ENCODE measurements at places on chromosomes 13 and 19.
A peak's percentile ranks its signal among the peaks of the same experiment; 100 is the strongest.

- DNase-seq: no peak
Observed at GRCh38 chr19:2552859-2553258, 76.9 kb downstream of the GADD45B start.

GRCh38 chr13:107650081-107650701 lies 565.1 kb downstream of the LIG4 start:
- no peak for DNase-seq

DNA sequence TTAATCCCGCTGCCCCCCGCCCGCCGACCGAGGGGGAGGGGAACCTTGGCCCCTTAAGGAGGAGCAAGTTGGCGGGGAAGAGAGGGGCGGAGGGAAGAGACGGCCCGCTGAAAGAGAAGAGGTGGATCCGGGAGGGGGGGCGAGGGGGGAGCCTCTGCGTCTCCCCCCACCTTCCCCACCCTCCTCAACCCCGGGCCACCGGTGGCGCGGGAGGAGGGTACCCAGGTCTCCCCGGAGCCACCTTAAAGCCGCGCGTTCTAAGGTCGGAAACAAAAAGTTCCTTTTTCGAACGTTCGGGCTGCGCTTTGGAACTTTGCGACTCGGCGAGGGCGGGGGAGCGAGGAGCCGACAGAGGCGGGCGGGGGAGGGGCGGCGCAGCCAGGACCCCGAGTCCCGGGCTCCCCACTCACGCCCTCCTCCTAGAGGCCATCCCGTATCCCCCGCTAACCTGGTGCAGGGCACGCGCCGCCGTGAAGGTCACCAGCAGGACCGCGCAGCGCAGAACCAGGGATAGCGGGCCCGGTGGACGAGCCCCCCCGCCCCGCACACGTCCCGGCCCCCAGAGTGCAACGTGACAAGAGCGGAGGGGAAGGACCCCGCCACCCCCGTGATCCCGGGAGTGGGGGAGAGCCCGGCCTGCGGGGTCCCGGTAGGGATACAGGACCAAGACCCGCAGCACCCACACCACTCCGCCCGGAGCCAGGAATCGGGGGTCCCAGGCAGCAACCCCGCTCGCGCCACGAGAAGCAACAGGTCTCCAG lies 659 bp downstream of the ERF start:
- DNase-seq: no peak

GRCh38 chr19:2716275-2716650 lies 4.9 kb downstream of the DIRAS1 start:
- no peak for DNase-seq

DNA sequence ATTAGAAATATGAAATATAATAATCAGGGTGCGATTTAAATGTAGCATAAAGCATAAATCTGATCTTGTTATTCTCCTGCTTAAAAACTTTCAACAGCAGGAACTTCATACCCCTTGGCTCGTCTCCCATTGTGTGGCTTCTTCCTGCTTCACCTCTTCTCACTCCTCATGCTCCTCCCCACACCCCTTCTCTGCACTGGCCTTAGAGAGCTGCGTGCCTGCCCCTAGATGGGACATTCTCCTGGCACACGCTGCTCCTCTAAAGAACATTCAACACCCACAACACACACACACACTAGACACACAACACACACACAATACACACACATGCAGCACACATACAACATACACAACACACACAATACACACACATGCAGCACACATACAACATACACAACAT lies 104.6 kb upstream of the RAP2A start:
- DNase-seq: no peak

DNA sequence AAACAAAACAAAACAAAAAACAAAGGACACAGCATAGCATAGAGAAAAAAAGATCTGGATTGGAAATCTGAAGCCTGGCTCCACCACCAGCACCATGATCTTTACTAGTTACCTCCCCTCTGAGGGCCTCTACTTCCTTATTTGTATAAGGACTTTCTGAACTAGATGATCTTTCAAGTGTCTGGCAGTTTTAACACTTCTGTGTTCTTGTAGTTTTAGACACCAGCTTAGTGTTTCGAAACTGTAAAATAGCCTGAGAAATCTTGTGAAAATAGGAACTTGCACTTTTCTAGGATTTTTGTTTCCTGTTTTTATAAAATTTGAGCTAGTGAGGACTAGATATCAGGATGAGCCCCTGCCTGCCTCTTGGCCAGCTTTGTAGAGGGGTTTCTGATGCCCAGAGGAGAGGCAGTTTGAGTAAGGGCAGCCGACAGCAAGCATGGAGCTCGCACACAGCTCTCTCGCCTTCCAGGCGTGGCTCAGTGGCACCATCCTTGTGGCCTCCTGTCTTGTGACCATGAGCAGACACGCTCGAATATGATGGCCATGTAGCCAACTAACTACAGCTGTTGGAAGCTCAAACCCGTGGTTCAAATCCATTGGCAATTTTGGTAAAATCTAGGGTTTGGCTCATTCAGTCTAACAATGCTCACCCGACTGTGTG lies 319.0 kb downstream of the KCNRG start:
- DNase-seq: no peak

- DNase-seq: peak; percentile 15
Observed at GRCh38 chr19:47609906-47610894, 1.3 kb downstream of the BICRA start.

DNA sequence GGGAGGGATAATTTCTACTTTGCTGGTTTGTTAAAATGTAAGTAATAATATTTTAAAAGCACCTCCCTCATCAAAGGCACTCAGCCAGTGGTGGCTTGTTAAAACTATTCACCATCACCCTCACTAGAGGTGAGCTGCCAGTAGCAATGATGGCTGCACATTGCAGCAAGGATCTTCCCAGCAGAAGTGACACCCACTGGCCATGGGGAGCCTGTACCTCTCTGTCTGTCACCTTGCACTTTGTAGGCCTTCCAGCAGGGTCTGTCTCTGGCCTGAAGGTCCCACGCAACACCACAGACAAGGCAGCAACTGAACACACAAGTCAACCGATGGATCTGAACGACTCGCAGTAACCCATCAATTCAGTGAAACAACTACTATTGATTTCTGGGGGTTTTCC lies 47.3 kb upstream of the C13orf42 start:
- DNase-seq: no peak

DNA sequence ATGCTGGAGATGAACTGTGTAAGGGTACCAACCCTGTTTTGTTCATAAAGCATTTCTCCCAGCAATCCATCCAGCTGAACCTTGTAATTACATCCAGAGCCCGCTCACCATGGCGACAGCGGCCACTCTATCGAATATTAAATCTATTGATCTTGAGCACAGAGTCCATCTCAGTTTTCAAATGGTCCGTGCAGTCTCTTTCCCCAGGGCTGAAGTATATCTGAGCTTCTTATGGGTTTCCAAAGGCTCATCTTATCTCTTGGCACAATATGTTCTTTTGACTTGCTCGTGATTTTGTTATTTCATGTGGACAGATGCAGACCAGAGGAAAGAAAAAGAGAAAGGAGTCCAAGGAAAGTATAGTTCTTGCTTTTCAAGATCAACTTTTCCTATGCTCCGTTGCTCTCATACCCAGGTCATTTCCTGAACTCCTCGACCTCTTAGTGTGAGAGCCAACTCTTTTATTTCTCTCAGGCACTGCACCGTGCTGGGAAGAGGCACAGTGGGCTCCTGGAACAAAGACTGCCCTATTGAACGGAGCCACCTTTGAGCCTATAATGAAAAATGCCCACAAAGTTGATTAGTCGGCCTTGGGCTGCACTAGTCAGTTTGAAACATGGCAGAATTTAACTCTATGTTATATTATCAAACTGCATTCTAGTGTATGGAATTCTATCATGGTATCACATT lies 66.7 kb downstream of the RFC3 start:
- no peak for DNase-seq

GRCh38 chr19:30085394-30085793 lies 143.4 kb downstream of the URI1 start:
- DNase-seq: no peak

DNA sequence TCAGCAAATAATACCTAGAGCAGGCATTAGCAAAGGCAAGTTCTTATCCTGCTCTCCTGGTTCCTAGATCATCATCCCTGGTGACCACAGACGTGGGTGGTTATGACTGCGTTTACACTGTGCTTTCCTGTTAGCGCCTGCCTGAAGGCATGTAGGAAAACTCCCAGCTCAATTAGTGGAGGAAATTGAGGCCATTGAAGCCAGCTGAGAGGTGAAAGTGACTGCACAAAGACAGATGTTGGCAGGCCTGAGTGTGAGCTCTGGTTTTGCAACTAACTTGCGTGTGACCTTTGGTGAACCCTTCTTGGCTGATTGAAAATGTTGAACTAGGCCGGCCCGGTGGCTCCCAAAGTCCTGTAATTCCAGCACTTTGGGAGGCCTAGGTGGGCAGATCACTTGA lies 17.5 kb upstream of the NWD1 start:
- peak; percentile 47 for DNase-seq

DNA sequence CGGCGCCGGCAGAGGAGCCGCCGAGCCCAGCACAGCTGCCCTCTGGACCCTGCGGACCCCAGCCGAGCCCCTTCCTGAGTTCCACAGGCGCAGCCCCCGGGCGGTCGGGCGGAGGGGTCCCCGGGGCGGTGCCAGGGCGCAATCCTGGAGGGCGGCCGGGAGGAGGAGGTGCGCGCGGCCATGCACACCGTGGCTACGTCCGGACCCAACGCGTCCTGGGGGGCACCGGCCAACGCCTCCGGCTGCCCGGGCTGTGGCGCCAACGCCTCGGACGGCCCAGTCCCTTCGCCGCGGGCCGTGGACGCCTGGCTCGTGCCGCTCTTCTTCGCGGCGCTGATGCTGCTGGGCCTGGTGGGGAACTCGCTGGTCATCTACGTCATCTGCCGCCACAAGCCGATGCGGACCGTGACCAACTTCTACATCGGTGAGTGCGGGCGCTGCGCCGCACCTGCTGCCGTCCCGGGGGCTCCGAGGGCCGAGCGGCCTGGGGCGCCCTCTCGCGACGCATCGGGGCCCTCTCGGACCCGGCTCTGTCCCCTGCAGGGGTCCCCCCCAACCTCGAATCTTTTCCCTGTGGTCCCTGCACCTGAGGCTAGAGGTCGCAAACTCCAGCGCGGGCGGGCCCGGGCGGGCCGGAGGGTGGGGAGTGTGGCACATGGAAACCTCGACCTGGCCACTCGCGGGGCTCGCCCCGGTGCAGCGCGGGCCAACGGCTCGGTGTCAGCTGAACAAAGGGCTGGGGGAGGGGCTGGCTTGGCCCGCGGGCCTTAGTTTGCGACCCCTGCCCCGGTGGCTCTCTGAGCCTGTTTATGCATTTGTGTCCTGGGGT lies at the start of gene KISS1R:
Gene KISS1R (plus strand): TSS at position 11 of the 829 bp plus-strand sequence. CDS start 170 bp downstream, at position 181.
- DNase-seq: no peak

DNA sequence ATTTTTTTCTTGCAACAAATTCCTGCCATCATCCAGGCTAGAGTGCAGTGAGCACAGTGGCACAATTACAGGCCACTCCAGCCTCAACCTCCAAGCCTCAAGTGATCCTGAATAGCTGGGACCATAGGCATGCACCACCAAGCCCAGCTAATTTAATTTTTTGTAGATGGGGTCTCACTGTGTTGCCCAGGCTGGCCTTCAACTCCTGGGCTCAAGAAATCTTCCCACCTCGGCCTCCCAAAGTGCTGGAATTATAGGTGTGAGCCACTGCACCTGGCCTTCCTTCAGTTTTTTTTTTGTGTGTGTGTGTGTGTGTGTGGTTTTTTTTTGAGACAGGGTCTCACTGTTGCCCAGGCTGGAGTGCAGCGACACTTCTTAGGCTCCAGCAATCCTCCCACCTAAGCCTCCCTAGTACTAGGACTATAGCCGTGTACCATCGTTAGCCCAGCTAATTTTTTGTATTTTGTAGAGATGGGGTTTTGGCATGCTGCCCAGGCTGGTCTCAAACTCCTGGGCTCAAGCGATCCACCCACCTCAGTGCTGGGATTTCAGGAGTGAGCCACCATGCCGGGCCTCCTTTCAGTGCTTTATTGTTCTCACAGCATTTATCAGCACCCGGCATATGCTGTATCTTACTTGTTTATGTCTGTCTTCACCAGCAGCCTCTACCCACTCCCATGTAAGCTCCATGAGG lies 5.9 kb upstream of the SRRM5 start:
- DNase-seq: no peak

GRCh38 chr13:76638882-76639281 lies 247.3 kb downstream of the KCTD12 start:
- peak; percentile 16 for DNase-seq

DNA sequence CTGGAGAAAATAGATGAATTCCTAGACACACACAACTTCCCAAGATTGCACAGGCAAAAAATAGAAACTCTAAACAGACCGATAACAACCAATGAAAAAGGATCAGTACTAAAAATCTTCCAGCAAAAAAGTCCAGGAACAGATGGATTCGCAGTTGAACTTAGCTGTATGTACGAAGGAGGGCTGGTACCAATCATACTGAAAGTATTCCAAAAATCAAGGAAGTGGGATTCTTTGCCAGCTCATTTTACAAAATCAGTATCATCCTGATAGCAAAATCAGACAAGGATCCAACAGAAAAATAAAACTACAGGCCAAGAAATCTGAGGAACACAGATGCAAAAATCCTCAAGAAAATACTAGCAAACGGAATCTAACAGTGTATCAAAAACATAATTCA lies 6.5 kb upstream of the LILRB2 start:
- DNase-seq: peak; percentile 61

GRCh38 chr19:36997843-36998235 lies 80.4 kb upstream of the ZNF420 start:
- no peak for DNase-seq

GRCh38 chr13:49098198-49098597 lies 121.9 kb upstream of the MLNR start:
- DNase-seq: peak; percentile 97

- no peak for DNase-seq
Observed at GRCh38 chr19:45391346-45391745, 13.5 kb downstream of the PPP1R13L start.

DNA sequence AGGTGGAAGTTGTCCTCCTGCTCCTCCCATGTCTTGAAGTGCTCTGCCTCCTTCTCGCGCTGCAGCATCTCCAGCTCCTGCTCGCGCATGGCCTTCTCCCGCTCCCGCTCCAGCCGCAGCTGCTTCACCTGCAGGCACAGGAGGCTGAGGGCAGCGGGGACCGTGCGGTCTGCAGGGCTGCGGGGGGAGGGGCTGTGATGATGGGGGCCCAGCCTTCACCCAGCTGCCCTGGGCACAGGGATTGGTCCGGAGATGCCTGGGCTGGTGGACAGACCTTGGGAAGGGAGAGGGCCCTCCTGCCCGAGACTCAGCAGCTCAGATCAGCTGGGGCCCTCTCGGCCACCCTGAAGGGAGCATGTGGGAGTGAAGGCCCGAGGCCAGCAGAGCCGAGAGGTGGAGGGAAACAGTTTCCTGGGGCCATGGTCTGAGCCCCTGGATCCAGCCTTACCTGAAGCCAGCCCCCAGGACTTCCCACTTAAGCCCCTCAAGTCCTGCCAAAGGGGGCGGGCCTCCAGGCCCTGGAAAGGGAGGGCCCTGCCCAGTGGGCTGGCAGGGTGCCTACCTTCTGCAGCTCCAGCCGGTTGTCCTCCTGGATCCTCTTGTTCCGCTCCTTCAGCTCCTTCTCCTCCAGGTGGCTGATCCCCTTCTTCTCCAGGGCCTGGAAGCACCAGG lies 6.3 kb downstream of the CACTIN start:
- no peak for DNase-seq
